Urinary bladder (tissue), 4 donors: ENCODE measurements at places on chromosomes 5 and 9. TPM values are rescaled to one million over a fixed set of nuclear protein-coding genes. Genes with fewer than 3 reads are reported as not detected.

The IL13 gene
- not detected for total RNA-seq

The RANBP17 gene
- total RNA-seq, result 96.5 TPM

The CDX1 gene
- total RNA-seq, result 0.21 TPM

The BSPRY gene
- 1.2 TPM for total RNA-seq

The PLAC8L1 gene
- total RNA-seq, result not detected
